Fibroblast of skin of scalp (primary cell): ENCODE measurements at places on chromosomes 5 and 9.

DNA sequence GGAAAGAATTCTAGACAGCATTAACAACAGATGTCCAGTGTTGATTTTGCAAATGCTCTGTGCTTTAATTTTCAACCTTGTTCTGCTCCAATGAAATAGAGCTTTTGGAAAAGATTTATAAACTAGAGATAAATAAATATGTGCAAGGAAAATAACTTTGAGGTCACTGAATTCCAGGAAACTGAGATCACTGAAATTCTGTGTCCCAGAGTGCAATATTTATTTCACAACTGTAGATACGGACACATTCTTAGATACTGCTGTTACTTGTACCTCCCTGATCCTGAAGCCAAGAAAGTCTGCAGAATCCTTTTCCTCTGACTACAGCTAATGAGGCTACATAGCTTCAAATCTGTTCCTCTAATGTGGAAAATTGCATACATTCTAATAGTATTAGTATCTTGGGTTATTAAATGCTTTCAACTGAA is 222.9 kb downstream of the DOCK8 start:
- peak; percentile 27 for DNase-seq

DNA sequence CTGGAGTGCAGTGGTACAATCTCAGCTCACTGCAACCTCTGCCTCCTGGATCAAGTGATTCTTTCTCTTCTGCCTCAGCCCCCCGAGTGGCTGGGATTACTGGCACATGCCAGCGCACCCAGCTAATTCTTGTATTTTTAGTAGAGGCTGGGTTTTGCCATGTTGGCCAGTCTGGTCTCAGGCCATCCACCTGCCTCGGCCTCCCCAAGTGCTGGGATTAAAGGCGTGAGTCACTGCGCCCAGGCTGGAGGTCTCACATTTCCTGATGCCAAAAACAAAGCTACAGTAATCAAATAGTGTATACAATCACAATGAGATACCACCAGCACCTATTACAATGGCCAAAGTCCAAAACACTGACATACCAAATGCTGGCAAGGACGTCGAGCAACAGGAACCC is 51.1 kb downstream of the TTLL11 start:
- no peak for DNase-seq

- DNase-seq: peak; percentile 84
Measured at GRCh38 chr5:40223884-40224402, 455.8 kb upstream of the PTGER4 start.

DNA sequence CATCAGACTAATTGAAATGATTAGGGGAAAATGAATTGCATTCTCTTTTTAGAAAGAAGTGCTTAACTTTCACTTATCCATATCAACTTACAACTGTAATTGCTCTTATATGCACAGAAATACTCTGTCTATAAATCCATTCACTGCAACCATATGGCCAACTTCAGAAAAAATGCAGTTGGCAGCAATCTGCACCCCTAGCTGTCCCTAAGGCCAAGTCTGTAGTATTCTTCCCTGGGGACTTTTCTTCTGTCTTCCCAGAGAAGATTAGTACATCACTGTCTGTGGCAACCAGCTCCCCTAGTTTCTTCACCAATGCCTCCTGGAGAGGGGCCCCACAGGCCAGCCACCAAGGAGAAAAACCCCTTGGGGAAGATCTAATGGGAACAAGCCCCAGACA is 45.4 kb downstream of the ABCA1 start:
- DNase-seq: no peak

DNA sequence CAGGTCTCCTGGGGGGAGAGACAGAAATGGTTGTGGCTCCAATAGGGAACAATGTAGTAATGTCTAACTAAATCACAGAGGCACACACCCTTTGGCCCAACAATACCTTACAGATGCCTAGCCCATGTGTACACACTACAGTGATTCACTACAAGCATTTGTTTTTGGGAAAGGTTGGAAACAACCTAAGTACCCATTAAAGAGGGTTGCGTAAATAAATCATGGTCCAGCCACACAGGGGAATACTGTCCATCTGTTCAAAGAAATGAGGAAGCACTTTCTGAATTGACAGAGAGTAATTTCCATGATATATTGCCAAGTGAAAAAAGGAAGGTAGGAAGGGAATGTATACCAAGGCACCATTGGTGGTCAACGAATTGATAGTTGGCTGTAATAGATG is 22.0 kb upstream of the GTF3C5 start:
- no peak for DNase-seq

DNA sequence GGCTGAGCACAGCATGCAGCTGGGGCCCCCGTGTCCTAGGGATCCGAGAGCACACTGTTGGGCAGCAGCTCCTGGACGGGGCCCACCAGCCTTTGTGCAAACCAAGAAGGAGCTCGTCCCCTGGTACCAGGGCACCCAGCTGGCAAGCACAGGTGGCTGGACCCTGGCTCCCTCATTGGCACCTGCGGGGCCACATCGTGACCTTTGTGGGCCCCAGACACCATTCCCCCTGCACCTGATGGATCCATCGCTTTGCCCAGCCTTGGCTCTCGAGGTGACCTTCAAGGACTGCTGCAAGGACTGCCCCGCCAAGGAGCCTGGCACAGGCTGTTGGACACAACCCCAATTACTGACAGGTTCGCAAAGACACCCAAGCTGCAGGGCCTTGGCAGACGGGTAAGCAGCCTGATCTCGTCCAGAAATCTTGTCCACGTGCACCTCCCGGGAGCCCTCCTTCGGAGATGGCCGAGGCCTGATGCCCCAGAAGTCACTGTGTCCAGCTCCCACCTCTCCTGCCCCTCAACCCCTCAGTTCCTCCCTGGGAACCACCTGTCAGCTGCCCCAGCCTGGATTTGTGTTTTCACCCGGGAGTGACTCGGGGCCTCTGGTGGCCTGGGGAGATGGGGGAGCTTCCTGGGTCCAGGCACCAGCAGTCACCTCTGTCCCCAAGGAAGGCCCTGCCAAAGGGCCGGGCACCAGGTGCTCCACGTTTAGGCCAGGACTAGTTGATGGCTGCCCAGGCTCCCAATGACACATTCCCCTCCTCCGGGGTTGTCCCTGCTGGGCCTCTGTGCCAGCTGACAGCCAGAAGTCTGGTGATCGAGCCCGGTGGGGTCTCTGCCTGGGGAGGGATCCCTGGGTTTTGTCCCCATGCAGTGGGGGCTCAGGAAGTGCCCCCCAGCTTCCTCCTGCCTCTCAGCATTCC is 137.1 kb upstream of the PPP1R26 start:
- DNase-seq: no peak
